ENCODE measurements at places on chromosomes 4 and X.

DNA sequence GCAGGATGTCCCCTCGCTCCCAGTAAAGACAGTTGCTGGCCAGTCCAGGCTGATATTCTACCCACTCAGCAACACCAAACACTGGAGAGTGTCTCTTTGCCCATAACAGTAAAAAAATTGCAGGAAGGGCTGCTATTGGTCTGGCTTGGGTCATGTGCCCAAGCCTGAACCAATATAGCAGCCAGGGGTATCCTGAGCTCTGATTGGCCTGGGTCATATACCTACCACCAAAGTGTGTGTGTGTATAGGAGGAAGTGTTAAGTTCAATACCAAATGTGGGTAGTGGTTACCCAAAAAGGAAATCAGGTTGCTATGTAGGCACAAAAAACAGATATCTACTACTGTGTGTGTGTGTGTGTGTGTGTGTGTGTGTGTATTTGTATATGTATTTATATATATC is 373.2 kb downstream of the BCOR start:
- DNase-seq = no peak

DNA sequence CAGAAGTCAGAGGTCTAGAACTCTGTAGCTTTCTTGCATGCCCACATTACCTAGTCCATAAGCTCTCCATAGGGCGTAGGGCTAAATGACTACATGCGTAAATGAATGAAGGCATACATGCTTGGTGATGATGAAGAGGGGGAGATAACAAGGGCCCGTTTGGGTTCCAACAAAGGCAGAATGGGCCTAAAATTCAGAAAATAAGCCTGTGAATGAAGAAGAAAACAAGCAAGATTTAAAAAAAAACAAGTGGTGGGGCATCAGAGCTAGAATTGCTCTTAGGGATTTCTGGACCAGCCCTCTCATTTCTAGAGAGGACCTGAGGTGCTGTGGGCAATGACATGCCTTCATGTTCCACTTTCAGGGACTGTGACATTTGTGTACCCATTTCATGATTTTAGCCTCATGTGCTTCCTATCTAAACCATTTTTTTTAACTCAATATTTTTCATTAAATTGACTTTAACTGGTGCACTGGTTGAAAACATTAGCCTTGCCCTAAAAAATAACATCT is 12.1 kb downstream of the GPRIN3 start:
- no peak for DNase-seq

- no peak for DNase-seq
Measured at GRCh38 chrX:108088511-108088910, 2.8 kb downstream of the PSMD10 start.

- DNase-seq = no peak
Measured at GRCh38 chr4:80336582-80336981, 1.1 kb downstream of the CFAP299 start.

DNA sequence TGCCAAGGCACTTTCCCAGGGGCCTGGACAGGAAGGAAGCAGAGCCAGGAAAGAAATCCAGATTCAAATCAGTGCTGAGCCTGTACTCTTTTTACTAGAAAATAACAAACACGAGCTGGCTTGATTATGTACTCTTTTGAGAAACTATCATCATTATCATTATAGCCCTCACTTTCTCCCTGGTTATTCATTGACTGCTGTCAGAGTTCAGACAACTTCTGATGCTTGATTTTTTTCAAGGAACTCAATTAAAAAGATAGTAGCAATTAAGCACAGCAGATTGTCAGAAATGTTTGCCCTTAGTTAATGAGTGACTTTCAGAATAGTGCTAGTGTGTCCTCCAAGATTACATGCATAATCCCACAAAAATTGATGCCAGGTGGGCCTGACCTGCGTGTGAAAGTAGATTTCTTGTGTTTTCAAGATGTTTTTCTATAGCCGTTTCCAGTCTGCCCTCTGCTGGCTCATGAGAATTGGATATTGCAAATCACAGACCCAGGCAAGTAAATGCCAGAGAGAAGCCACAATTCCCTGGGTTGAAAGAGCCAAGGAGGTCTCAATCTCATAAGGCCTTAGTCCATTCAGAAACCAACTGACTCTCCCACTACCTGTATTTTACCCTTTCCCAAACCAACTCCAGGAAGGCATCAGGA is 14.3 kb upstream of the PNPLA4 start:
- DNase-seq = no peak

DNA sequence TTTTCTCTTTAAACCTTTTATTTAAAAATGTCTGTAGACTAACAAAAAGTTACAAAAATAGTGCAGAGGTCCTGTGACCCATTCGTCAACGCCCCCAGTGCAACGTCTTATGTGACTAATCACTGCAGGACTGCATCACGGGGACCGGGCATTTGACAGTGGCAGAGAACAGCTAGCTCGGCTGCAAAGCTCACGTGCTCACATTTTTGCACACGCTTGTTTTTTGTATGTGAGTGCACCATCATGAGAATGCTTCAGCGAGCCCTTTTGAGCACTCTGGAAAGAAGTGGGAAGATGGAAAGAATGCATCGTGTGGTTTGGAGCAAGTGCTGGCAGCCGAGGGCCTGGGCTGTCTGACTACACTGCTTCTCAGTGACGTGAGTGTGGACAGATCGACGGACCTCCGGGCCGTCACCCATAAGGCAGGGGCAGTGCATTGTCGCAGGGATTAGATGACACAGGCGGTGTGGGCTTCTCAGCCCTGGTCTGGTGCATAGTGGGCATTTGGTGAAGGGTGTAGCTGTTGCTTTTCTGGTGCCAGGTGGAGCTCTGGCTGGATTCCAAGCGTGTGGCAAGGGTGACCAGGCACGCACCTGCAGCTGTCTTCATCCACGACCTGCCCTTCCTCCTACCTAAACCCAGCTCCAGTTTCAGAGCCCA is 17.7 kb downstream of the SPON2 start:
- DNase-seq = no peak
